ENCODE measurements at places on chromosomes 3 and 15.

- DNase-seq: no peak
Measured at GRCh38 chr15:71239592-71240364, 124.5 kb downstream of the THSD4 start.

GRCh38 chr3:37144806-37145205 lies 29.6 kb downstream of the LRRFIP2 start:
- DNase-seq: no peak

GRCh38 chr15:57649138-57649537 lies 57.4 kb upstream of the POLR2M start:
- DNase-seq: peak; percentile 97

DNA sequence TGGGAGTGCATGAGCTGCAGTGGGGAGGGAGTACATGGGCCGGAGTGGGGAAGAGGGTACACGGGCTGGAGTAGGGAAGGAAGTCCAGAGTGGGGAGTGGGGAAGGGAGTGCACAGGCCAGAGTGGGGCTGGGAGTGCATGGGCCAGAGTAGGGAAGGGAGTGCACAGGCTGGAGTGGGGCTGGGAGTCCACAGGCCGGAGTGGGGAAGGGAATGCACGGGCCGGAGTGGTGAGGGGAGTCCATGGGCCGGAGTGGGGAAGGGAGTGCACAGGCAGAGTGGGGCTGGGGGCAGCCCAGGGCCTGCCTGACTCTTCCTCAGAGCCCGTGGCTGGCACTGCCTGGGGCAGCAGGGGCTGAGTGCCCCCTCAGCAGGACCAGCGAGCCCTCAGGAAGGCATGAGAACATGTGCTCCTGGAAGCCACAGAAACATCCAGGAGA lies 40.7 kb downstream of the KLF15 start:
- no peak for DNase-seq

GRCh38 chr15:22880068-22880980 lies 41.9 kb downstream of the NIPA2 start:
- DNase-seq: no peak
